ENCODE measurements at places on chromosomes 7 and 10. TPM values are rescaled to one million over a fixed set of nuclear protein-coding genes. Genes with fewer than 3 reads are reported as not detected.

DNA sequence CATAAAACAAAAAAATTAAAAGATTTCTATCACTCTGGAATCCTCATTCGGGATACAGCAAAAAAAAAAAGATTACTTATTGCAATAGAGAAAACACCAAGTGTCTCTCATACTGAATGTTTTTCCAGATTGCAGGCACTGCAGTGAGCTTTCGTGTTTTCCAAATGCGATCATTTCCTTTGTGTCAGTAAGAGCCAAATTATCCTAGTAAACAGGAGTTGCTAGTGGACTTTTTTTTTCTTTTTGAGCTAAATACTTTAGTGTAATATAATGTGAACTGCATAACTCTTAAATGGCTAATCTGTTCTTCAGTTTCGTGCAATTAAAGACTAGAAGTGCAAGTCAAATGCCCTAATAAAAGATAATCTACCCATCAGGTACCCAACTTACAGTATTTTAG lies 44.4 kb upstream of the TOMM7 start:
- no peak for DNase-seq

GRCh38 chr10:123926401-123927264 lies 35.0 kb upstream of the CPXM2 start:
- peak; percentile 35 for DNase-seq

DNA sequence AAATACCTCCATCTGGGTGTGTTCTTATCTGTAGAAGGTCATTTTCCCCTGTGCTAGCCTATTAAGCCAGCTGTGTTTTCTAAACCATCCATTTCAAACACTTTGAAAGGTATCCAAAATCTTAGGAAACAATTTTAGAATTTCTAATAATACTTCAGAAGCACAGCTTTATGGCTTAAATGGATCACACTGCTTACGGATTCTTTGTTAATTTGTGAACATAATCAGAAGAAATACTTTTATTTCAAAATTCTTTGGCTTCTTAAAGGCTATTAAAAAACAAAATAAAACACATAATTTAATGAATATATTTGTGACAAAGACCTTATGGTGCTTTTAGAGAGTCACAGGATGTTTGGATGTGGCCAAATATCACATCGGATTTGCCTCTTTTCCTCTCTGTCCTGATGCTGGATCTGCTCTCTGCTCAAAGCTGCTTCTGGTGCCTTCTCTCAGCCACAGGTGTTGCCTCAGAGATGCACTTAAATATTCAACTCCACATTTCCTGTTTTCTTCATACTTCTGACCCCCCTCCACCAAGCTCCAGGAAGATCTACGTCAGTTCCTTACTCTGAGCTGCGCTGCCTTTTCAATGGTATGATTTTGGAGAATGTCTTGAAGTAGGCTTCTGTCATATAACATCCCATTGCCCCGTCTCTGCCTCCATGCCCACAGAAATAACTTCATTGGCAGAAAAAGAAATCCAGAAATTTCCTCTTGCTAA lies 230.6 kb downstream of the MLLT10 start:
- no peak for DNase-seq

- no peak for DNase-seq
Measured at GRCh38 chr7:50920031-50920635, 137.4 kb upstream of the GRB10 start.

GRCh38 chr7:1348096-1348822 lies 111.0 kb downstream of the MICALL2 start:
- peak; percentile 70 for DNase-seq

- DNase-seq: no peak
Measured at GRCh38 chr7:132149436-132150304, 426.6 kb downstream of the PLXNA4 start.

Gene COBL
- total RNA-seq: 0.46 TPM

Gene VWC2
- total RNA-seq: 0.10 TPM

Gene TMEM72
- not detected for total RNA-seq

Gene RGS10
- 13.5 TPM for total RNA-seq

Gene AKR1C4
- not detected for total RNA-seq
